Natural killer cell (primary cell): ENCODE measurements at places on chromosomes 6 and 20. TPM values are rescaled to one million over a fixed set of nuclear protein-coding genes. Genes with fewer than 3 reads are reported as not detected.

Gene FAM162B
- not detected for total RNA-seq

Gene BAK1
- 40.7 TPM for total RNA-seq

Gene KIF25
- total RNA-seq = not detected

Gene GJA10
- total RNA-seq = not detected

Gene PTK6
- not detected for total RNA-seq

Gene ADTRP
- not detected for total RNA-seq

Gene BPIFB1
- total RNA-seq = not detected

Gene FAXC
- not detected for total RNA-seq

Gene CABLES2
- total RNA-seq = 8.4 TPM

Gene TNXB
- total RNA-seq = 15.2 TPM

Gene FITM2
- 3.7 TPM for total RNA-seq

Gene TINAG
- not detected for total RNA-seq

GRCh38 chr6:137805622-137806021, 61.4 kb upstream of the TNFAIP3 start:
- DNase-seq = no peak

DNA sequence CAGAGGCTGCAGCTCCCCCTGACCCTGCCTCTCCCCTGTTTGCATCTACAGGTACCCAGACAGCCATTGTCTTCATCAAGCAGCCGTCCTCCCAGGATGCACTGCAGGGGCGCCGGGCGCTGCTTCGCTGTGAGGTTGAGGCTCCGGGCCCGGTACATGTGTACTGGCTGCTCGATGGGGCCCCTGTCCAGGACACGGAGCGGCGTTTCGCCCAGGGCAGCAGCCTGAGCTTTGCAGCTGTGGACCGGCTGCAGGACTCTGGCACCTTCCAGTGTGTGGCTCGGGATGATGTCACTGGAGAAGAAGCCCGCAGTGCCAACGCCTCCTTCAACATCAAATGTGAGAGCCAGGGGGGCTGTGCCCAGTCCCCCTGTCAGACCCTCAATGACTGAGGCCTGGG, 42.1 kb upstream of the SRF start:
- DNase-seq = no peak

DNA sequence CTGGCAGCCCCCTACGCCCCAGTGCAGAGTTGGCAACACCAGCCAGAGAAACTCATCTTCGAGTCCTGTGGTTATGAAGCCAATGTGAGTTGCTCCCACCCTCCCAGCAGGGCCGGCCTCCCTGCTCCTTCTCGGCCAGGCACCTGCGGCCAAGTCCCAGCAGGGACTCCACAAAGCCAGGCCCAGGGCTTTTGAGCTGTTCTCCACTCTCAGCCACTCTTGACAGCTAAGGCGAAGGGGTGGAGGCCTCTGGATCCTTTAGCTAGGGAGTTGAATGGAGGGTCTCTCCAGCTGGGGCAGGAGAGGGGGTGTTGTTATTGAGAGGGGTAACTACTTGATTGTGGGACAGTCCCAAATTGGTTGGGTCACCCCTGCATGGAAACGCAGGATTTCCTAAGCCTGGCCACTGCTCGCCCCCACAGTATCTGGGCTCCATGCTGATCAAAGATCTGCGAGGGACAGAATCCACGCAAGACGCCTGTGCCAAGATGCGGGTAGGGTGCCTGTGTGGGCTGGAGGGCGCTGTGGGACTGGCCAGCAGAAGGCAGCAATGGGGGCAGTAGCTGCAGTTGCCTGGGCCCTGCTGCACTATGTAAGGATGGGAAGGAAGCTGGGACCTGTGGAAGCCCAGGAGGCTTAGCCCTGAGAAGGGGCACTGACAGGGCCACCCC, 58.3 kb downstream of the TCP11 start:
- peak; percentile 3 for DNase-seq

GRCh38 chr6:11012976-11013720, 31.0 kb downstream of the ELOVL2 start:
- no peak for DNase-seq

DNA sequence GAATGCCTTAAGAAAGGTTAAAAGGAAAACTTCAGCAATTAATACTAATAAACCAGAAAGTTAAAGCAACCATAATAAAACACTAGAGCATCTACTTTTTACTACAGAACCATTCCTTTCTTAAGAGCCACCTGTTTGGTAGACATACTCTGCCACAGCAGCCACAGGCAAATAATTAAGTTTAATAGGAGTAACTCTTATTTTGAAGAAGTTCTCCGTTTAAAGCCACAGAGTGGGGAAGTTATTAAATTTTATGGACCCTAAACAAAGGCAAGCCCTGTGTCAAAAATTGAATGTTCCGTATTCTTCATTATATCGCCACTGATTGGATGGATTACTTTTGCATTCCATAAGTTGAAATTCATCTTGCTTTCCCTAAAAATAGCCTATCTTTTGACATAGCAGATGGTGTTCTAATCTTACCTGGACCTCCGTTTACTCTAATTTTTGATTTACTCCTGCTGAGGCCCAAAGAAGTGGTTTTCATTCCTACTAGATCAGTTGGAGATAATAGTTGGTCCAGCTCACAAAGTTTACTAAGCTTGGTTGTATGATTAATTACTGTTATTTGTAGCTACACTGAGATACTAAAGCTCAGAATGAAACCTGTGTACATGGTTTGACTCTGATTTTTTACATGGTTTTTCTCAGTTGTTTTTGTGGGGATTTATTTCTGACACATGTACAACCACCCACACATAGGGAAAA, 140.4 kb upstream of the SUPT3H start:
- no peak for DNase-seq

DNA sequence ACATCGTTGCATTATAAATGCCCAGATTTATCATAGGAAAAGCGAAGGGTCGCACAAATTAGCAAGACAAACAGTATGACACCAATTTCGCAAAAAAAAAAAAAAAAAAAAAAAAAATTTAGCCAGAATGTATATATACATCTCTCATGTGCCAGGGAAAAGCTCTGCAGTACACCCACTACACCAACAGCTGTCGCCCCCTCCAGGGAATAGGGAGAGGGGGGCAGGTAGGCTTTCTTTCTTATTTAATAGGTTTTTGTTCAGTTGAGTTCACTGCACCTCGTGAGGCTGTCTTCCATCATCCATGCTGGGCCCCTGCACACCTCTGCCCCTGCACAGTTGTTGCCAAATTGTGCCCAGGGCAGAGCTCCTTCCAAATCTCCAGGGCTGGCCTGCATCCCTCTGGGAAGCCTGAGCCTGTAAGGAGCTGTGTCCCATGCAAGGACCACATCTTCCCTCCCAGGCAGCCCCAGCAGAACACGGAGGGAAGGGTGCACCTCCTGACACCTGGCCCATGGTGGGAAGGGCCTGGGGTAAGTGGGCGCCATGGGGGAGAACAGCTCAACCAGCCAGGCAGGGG, 85.4 kb downstream of the NINL start:
- no peak for DNase-seq

DNA sequence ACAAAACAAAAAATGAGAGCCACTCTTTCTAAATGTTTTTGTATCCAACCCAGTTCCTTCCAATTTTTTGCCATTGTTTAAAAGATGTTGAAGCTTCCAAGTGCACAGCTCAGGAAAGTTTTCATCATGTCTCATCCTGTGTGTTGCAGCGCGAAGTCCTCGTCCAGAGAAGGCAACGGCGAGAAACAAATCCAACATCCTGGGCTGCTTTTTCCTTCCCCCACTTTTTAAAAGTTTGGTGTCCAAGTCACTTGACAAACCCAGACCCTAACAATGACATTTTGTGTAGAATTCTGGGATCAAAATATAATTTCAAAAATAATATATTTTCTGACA, 92.3 kb downstream of the ANKRD60 start:
- DNase-seq = no peak

DNA sequence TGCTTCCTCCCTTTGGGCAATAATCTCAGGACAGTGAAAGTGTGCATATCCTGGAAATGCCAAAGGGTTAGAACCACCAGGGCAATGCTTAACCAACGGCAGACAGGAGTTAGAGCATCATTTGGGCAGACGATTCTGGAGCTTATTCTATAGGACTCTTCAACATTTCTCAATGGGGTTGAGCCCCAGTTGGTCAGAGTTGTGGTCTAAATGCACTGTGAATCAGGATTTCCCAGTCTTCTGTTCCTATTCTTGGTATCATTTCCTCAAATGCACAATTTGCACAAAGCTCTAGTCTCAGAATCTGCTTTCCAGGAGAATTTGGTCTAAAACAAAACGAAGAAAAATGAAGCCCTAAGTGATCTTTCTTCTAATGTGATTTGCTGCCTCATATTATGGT, 389.6 kb upstream of the JAG1 start:
- no peak for DNase-seq

DNA sequence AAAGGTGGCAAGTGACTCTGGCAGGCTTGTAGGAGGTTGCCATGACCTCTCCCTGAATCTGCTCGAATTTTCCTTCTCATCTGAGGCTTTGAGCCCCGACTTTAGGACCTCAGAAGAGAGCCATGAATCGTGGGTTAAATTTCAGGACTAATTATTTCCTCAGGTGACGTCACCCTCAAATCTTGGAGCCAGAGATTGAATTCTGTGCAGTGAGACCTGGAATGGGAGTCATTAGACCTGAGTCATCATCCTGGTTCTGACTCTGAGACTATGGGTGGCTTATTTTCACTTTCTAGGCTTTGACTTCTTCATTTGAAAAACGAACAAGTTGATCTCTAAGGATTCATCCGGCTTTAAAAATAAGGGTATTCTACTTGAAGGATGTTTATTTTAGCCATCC, 48.5 kb upstream of the PDYN start:
- no peak for DNase-seq

GRCh38 chr6:118596774-118597320, 48.8 kb downstream of the PLN start:
- DNase-seq = no peak

DNA sequence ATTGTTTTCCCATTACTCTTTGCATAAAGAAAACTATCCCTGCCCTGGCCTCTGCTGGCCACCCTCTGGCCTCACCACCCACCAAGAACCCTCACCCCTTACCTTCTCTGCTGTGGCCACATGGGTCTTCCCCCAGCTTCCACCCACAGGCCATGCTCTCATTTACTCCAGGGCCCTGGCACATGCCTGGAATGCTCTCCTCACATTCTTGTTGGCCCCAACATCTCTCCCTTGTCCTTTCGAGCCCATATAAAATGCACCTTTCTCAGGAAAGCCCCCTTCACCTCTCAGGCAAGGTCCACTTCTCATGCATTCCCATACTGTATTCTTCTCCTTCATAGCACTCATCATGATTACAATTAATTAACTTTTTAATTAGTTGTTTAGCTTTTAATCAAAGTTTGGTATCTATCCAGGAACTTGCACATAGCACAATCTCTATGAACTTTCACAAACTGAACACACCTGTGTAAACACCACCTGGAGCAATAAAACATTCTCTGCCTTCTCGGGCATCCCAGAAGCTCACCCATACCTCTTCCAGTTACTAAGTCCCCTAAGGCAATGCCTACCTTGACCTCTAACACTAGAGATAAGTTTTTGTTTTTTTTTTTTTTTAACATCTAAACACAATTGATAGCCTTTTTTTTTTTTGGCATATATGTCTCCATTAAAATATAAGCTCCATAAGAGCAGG, 617.2 kb downstream of the PTPRT start:
- DNase-seq = no peak

GRCh38 chr6:100412872-100413271, 51.8 kb downstream of the SIM1 start:
- DNase-seq = no peak
